ENCODE measurements at places on chromosomes 1 and 21.

DNA sequence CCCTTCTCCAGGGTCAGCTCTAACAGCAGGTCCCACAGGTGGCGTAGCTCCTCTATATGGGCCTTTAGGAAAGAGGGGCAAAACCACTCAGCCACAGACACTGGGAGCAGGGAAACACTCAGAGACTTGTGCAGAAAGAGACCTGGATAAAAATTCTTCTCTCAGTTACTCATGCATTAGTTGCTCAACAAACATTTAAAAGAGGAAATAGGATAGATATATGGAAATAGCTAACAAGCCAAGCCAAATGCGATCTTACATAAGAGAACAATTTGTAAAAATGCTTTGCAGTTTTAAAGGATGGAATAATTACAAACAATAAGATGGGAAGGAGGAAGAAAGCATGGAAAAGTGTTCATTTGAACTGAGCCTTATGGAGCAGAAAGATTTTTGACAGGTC lies 4.9 kb downstream of the SPTA1 start:
- no peaks in the 10 kb centered on the region for H3K4me1 ChIP-seq
- peaks cover 6% of the 10 kb centered on the region for H3K27me3 ChIP-seq
- H3K36me3 ChIP-seq: no peaks in the 10 kb centered on the region
- H3K27ac ChIP-seq: no peak overlapping the region
- no peak overlapping the region for H3K4me3 ChIP-seq

GRCh38 chr1:41365772-41366454 lies 4.7 kb downstream of the FOXO6 start:
- H3K4me3 ChIP-seq: peak overlapping the region; percentile 81
- H3K27me3 ChIP-seq: peaks cover 25% of the 10 kb centered on the region
- peaks cover 3% of the 10 kb centered on the region for H3K36me3 ChIP-seq
- DNase-seq: no peak

DNA sequence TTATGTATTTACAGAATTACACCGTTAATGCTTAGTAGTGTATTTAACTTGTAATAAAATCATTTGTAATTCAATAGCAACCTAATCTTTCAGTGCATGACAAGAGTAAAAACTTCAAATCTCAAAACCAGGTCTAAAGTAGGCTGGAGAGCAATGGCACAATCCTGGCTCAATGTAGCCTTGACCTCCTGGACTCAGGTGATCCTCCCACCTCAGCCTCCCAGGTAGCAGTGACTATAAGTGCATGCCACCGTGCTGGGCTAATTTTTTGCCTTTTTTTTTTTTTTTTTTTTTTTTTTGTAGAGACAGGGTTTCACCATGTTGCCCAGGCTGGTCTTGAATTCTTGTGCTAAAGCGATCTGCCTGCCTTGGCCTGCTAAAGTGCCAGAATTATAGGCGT lies 11.3 kb downstream of the IPP start:
- DNase-seq: no peak
- H3K27ac ChIP-seq: no peak overlapping the region
- H3K4me1 ChIP-seq: no peaks in the 10 kb centered on the region
- H3K36me3 ChIP-seq: peaks cover 17% of the 10 kb centered on the region
- no peaks in the 10 kb centered on the region for H3K27me3 ChIP-seq

GRCh38 chr1:157499521-157499920 lies 52.8 kb downstream of the FCRL5 start:
- no peak overlapping the region for H3K4me3 ChIP-seq
- H3K4me1 ChIP-seq: no peaks in the 10 kb centered on the region
- no peaks in the 10 kb centered on the region for H3K27me3 ChIP-seq
- no peak overlapping the region for H3K27ac ChIP-seq
- DNase-seq: no peak

DNA sequence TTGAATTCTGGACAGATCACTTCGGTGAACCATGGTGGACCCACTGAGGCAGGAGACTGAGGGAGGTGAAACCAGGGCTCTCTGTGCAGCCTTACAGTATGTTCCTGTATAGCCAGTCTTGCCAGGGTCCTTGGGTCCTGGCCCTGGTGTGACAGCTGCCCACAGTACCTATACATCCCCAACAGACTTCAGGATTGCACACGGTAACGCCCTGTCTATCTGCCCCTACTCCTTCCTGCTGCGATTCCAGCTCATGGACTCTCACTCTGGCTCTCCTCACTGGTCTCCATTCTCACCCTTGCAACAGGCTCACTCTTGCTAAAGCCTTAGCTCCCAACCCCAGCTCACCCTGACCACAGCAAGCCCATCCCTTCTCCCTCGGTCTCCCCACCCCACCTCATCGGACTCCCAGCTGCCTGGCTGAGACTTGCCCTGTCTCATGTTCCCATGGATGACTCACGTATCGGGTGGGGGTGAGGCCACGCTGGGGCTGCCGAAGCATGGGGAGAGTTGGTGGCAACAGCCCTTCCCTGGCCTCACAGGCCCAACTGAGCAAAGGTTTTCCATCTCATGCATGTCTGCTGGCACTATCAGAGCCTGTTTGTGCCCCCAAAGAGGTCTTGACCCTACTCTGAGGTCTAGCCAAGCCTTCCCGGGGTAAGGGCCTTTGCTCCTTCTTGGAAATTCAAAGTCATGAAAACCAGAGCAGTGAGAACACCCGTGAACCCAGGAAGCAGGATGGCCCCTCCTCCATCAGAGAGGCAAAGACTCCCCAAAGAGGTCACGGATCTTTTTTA lies 7.1 kb downstream of the PHLDA3 start:
- H3K36me3 ChIP-seq: peaks cover 8% of the 10 kb centered on the region
- DNase-seq: no peak
- no peaks in the 10 kb centered on the region for H3K27me3 ChIP-seq

- peaks cover 5% of the 10 kb centered on the region for H3K4me1 ChIP-seq
- DNase-seq: no peak
- H3K27me3 ChIP-seq: no peaks in the 10 kb centered on the region
- H3K36me3 ChIP-seq: no peaks in the 10 kb centered on the region
- no peak overlapping the region for H3K4me3 ChIP-seq
Observed at GRCh38 chr1:84370831-84371394, 27.4 kb upstream of the DNASE2B start.

GRCh38 chr1:96096613-96097321 lies 624.8 kb upstream of the PTBP2 start:
- no peak overlapping the region for H3K27ac ChIP-seq
- no peak for DNase-seq
- H3K27me3 ChIP-seq: no peaks in the 10 kb centered on the region
- no peak overlapping the region for H3K4me3 ChIP-seq
- H3K36me3 ChIP-seq: no peaks in the 10 kb centered on the region

DNA sequence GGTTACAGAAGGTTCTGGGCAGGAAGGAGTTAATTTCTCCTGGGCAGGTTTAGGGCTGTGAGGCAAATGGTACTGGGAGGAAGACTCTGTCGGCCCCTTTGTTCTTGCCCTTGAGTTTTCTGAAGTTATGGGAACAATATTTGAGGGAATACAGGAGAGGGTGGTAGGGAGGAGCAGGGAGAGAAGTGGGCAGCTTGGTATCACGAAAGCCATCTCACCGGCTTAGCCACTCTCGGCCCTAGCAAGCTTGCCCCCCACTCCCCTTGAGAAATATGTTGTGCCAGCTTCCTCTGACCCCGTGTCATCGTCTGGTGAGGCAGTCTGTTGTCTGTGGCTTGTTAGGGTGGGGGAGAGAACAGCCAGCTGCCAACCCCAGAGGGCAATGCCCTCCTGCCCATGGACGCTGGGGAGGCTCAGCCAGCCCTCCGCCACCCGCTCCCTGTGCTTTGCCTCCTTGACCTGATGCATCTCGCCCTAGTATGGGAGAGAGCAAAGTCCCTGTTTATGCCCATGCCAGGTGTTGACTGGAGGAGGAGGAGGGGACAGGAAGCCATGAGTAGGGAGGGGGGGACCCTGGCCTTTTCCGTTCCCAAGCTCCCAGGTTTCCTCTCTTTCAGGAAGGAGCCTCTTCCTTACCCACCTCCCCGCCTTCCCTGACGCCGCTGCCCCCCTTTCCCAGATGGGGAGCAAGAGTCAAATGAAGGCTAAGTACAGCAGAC lies 1.2 kb downstream of the EFNA1 start:
- peaks cover 17% of the 10 kb centered on the region for H3K36me3 ChIP-seq
- H3K4me3 ChIP-seq: peak overlapping the region; percentile 92
- no peak for DNase-seq
- peak overlapping the region; percentile 100 for H3K27ac ChIP-seq
- peaks cover 48% of the 10 kb centered on the region for H3K27me3 ChIP-seq

- H3K36me3 ChIP-seq: no peaks in the 10 kb centered on the region
- H3K4me3 ChIP-seq: no peak overlapping the region
- peaks cover 7% of the 10 kb centered on the region for H3K4me1 ChIP-seq
- H3K27me3 ChIP-seq: peaks cover 3% of the 10 kb centered on the region
Observed at GRCh38 chr1:96488777-96489176, 232.8 kb upstream of the PTBP2 start.

DNA sequence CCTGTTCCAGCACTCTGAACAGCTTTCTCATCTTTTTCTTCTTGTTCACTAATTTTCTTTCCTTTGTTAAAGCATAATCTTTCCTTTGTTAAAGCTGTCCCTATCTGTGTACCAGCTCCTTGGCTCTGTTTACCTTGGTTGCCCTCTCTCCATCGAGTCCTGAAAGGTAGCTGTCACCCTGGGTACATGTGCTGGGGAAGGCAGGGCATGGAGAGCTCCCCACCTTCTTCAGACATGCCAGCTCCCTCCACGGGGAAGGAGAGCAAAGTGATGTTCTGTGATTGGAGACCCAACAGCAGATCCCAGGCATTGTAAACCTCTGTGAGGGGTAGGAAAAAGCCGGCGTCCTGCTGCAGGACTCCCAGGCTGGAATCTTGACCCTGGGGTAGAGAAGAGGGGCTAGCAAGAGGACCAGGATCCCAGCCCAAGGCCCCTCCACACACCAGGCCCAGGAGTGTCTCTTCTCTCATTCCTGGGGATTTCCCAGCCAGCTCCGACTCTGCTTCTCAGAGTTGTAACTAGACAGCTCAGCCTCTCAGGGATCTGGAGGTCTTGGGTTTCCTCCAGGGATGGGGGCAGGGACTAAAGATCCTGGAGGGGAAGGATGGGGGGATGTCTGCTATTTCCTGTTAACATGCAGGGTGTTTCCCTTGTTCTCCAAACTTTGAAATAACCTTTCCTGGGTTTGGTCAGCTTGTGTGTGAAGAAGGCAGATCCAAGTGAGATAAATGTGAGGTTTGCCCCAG lies 34.4 kb downstream of the TMCC2 start:
- H3K27ac ChIP-seq: no peak overlapping the region
- no peaks in the 10 kb centered on the region for H3K36me3 ChIP-seq
- H3K27me3 ChIP-seq: no peaks in the 10 kb centered on the region
- H3K4me3 ChIP-seq: no peak overlapping the region

DNA sequence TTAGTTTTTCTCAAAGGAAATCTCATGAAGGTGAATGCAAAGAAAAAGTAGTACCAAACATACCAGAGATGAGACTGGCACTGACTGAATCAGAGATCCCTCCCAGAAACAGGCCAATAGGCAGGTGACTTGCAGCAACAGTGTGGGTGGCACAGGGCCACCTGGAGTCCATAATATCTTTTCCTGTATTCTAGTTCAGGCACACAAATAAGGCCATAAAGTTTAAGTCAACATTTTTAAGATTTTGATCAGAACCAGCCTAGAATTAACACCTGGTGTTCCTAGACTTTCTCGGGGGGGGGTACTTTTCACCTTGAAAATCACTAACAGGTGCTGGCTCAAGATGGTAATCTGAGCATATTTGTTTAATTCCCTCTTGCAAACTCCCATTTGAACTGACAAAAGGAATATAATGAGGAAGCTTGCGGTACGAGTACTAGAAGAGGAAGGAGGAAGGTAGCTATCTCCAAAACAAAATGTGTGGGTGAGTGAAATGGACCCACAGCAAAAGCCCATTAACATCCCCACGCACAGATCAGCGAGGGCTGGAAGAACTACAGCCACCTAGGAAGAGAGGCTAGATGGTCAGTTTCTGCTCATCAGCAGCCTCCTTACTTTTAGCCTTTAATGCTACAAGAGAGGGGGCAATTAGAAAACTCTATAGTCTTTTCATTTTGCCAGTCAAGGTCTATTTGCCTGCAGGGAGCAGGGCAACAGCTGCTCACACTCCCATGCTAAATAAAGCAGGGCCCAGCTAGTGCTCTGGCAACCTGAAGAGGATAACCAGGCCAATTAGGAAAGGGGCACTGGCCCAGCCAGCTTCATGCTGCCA lies 18.9 kb downstream of the SDE2 start:
- H3K27me3 ChIP-seq: no peaks in the 10 kb centered on the region
- no peak overlapping the region for H3K27ac ChIP-seq
- no peak for DNase-seq
- peaks cover 3% of the 10 kb centered on the region for H3K4me1 ChIP-seq

GRCh38 chr1:197439708-197440280 lies 171.7 kb downstream of the CRB1 start:
- H3K36me3 ChIP-seq: no peaks in the 10 kb centered on the region
- H3K4me1 ChIP-seq: peaks cover 26% of the 10 kb centered on the region
- peak overlapping the region; percentile 48 for H3K4me3 ChIP-seq
- H3K27me3 ChIP-seq: no peaks in the 10 kb centered on the region
- DNase-seq: no peak

- H3K4me3 ChIP-seq: no peak overlapping the region
- H3K36me3 ChIP-seq: no peaks in the 10 kb centered on the region
- peaks cover 15% of the 10 kb centered on the region for H3K4me1 ChIP-seq
- H3K27me3 ChIP-seq: peaks cover 66% of the 10 kb centered on the region
- no peak overlapping the region for H3K27ac ChIP-seq
Observed at GRCh38 chr1:212600980-212601379, 7.6 kb upstream of the ATF3 start.

- no peaks in the 10 kb centered on the region for H3K36me3 ChIP-seq
- H3K27me3 ChIP-seq: no peaks in the 10 kb centered on the region
- no peak overlapping the region for H3K4me3 ChIP-seq
- H3K4me1 ChIP-seq: no peaks in the 10 kb centered on the region
- DNase-seq: no peak
- no peak overlapping the region for H3K27ac ChIP-seq
Observed at GRCh38 chr21:45992301-45993209, 11.0 kb downstream of the COL6A1 start.

- H3K36me3 ChIP-seq: no peaks in the 10 kb centered on the region
- H3K4me3 ChIP-seq: peak overlapping the region; percentile 17
- DNase-seq: no peak
Observed at GRCh38 chr1:51325878-51326755, 4.2 kb downstream of the TTC39A start.

DNA sequence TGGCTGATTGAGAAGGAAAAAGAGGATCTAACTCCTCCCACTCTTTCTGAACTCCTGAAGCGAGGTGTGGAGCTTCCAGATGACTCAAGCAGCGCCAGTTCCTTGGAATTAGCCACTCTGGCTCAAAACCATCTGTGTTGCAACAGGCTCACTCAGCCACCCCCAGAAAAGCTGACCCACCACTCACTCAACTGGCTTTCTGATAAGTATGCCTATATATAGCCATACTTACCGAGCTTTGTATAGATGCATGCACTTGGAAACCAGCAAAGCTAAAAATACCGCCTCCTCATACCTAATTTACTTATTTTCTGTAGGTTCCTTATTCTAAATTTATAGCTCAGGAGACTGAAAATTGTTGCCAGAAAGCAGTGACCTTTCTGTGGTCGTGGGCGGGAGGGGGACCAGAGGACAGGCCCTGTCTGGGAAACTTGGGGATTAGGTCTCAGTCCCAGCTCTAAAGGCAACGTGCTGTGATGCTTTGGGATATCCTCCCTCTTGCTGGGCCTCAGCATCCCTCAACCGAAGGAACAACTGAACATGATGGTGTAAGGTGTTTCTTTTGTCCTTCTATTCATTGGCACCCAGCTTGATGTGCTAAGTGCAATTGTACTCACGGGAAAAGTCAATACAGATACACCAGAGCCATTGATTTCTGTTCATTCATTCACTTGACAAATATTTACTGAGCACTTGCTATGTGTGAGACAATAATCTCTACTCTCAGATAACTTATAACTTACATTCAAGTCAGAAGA lies 65.7 kb downstream of the NENF start:
- no peaks in the 10 kb centered on the region for H3K36me3 ChIP-seq
- peaks cover 12% of the 10 kb centered on the region for H3K4me1 ChIP-seq
- no peak for DNase-seq
- peaks cover 13% of the 10 kb centered on the region for H3K27me3 ChIP-seq
- H3K27ac ChIP-seq: no peak overlapping the region
- no peak overlapping the region for H3K4me3 ChIP-seq

GRCh38 chr1:75136195-75136815 lies 2.1 kb downstream of the LHX8 start:
- H3K36me3 ChIP-seq: no peaks in the 10 kb centered on the region
- H3K27me3 ChIP-seq: peaks cover 96% of the 10 kb centered on the region
- peaks cover 31% of the 10 kb centered on the region for H3K4me1 ChIP-seq

Measured in type B pancreatic cell (in vitro differentiated cells).